ENCODE measurements at places on chromosomes 3 and 15.
A peak's percentile ranks its signal among the peaks of the same experiment; 100 is the strongest.

DNA sequence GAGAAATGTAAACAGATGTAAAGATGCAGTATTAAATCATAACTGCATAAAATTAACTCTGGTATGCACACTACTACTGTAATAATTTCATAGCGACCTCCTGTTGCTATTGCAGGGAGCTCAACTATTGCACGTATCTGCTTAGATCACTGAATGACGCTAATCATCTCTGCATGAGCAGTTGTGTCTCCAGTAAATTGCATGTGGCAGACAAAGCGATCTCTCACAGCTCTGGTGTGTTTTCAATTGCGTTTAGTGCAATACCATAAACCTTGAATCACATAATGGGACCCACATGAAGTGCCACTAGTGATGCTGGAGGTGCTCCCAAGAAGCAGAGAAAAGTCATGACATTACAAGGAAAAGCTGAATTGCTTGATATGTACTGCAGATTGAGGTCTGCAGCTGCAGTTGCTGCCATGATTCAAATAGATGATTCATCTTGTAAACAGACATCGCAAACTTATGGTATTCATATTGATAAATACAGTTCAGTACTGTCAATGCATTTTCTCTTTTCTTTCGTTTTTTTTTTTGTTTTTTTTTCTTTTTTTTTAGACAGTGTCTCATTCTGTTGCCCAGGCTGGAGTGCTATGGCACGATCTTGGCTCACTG, 30.2 kb upstream of the LCTL start:
- DNase-seq, result no peak

- no peak for DNase-seq
These were observed 35.6 kb upstream of the MUC13 start for GRCh38 chr3:124969963-124970722.

GRCh38 chr15:71238926-71239325, 123.7 kb downstream of the THSD4 start:
- DNase-seq, result no peak

- DNase-seq, result no peak
These were observed 942 bp downstream of the ELP6 start for GRCh38 chr3:47512416-47513124.

DNA sequence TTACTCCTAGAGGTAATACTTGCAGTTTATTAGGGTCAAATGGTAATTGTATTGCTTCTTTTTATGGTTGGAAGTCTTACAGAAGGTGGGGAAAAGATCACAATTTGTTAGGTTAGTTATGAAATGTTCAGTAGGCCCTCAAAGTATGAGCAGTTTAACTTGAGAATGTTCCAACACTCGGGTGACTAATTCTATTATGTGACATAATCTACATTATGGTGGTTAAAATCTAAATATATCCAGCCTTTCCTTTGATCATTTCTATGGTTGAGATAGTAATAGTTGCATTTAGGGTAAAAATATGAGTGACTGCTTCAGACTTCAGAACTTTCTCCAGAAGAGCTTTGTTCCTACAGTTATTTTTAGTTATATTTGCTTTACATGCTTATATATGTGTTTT, 19.6 kb upstream of the FBXO22 start:
- DNase-seq, result no peak

DNA sequence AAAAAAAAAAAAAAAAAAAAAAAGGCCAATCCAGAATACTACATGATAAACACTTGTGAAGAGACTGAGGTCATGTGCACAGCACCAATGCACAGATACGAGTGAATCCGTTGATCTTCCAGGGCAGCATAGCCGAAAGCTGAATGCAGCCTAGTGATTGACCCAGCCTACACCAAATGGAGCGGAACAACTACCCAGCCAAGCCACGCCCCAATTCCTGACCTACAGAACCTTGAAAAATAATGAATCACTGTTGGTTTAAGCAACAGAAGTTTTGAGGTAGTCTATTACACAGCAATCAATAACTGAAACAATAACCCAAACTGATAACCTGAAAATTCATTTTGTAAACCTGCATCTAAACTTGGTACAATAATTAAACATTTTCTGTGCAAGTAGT, 361.0 kb downstream of the FHIT start:
- no peak for DNase-seq

GRCh38 chr3:133130168-133130567, 92.0 kb downstream of the TMEM108 start:
- DNase-seq, result no peak

DNA sequence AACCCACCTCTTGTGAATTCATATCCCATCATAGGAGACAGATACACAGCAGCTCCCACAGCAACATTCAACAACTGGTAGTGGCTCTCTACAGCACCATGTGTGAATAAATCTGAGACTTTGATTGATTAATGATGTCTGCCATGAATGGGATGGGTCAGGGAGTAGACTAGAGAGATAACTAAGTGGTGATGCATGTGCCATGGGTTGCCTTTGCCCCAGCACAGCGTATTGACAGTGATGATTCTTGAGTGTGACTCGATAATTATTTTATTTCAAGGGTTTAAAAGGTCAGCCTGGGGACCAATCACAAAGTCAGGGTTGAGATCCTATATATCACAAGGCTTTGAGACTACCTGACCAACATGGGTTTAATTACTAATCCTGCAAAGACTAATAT, 295.9 kb downstream of the PTPRG start:
- no peak for DNase-seq

GRCh38 chr3:37310666-37311050, 136.3 kb upstream of the LRRFIP2 start:
- no peak for DNase-seq

- DNase-seq, result no peak
These were observed 10.9 kb downstream of the SEMA7A start for GRCh38 chr15:74422652-74423430.

- DNase-seq, result peak; percentile 91
These were observed at the start of gene CCDC14 for GRCh38 chr3:123960781-123961507. Gene CCDC14 (minus strand): TSS chr3:123961229. CDS start chr3:123961173, 56 bp downstream.

DNA sequence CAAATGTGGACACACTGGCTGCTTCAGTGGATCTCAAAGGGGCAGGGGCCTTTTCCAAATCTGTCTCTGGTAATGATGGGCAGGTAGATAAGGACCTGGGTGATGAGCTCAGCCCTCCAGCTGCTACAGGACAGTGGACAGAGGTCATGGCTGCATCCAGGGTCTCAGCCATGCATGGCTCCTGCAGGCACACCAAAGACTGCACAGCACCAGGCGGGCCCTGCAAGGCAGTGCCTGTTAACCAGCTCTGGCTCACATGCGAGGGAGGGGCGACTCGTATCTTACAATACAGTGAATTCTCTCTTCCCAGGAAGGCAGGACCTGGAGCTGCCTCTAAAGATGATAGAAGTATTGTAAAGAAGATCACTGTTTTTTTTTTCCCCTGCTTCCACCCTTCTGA, 58.7 kb downstream of the OXNAD1 start:
- DNase-seq, result no peak

- no peak for DNase-seq
These were observed 252.7 kb upstream of the ZPLD1 start for GRCh38 chr3:102182162-102182561.

DNA sequence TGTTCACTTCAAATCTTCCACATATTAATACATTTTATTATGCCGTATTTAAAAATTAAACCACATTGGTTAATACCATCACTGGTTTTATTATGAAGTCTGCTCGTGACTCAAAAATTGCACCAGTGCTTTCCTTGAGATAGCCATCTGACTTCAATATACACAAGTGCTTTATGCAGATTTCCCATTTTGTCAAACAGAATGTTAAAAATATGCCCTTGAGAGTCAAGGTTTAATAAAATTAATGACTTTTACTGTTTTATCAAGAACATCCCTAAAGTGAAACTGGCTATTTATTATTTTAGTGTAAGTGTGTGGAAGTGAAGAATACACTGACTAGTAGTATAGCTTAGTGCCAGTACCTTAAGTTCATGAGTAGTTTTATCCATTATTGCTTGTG, 139.3 kb upstream of the SOX2 start:
- DNase-seq, result no peak

- no peak for DNase-seq
These were observed 22.6 kb downstream of the TGFBR2 start for GRCh38 chr3:30628901-30629590.

DNA sequence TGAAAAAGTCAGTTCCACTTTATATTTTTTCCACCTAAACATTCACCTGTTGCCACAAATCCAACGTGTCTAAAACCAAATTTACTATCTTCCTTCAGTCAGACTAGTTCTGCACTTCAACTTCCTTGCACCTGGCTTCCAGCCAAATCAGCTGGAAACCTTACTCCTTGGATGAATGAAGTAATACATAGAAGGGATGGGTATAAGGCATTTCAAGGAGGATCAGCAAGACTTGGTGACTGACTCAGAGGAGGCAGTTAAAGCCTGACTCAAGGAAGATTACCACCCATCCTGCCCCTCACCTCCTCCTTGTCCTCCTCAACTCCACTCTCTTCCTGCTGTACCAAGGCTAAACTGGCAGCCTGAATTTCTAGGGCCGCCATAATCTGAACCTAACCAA, 37.1 kb downstream of the QTRT2 start:
- peak; percentile 93 for DNase-seq

DNA sequence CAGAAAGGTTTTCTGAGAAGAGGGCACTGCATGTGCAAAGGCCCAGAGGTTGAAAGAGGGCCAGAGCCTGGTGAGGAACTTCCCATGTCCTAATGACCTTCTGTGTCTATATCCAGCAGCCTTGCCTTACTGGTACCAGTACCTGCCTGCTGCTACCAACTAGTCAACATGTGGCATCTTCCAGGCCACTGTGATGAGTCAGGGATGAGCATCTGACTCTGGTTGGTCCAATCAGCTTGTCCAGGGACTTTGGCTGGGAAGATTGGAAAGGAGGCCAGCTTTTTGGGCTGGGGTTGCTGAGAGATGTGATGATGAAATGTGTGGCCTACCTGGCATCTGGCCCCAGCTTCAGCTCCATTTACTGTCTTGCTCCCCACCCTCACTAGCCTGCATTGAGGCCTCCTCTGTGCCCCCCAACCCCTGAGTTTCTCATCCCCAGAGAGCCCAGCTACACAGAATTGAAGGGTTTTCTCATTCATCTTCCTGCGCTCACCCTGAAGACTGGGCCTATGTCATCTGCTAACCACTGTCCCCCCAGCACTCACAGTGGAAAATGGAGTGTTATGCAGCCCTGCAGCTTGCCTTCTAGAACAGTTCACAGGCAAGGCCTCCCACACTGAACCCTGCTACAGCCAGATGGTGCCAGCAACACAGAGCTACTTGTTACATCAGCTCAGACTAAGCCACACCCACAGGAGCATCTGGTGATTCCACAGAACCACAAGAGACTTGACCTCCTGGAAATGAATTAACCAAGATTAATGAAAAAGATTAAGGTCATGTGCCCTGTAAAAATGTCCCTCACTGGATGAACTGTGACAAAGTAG, 1.3 kb upstream of the TWF2 start:
- peak; percentile 88 for DNase-seq

DNA sequence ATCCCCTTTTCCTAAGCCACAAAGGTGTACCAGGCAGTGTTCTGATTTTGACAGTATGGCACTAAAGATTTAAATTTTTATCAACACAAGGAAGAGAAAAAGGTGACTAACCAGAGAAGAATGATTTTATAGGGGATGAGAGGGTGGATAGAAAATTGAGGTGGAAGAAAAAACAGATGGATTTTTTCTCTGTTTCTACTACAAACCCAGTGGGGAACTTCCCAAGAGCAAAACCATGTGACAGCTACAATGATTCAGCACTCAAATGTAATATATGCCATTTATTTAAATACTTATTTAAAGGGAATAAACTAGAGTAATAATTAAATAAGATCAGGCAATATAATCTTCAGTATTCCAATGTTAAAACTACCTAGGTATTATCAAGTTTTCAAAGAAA, 11.1 kb downstream of the DCUN1D1 start:
- peak; percentile 77 for DNase-seq

DNA sequence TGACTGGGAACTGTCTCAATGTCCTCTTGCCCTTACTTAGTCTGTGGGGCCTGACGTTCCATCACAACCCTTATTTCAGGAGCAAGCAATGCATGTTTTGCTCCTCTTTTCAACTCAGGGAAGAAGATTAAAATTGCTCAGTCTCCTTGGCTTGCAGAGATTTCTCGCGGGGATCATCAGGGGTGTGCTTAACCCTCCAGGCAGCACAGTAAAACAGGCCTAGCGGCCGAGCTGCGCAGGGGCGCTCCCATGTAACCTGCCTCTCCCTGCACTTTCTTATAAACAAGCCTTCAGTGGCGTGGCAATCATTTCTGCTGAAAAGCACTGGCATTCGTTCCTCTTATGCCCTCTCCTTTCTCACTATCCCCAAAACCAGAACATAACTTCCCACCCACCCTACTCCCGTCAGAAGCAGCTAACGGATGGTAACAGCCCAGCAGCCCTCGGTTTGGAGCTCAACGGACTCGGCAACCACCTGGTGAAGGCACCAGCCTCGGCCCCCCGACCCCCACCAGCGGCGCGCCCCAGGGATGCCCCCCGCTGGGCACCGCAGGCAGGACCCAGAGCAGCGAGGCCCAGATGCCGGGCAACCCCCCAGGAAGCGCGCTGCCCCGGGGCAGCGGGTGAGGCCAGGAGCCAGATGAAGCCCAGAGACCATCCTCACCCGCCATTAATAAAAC, 1.1 kb downstream of the MCF2L2 start:
- no peak for DNase-seq

GRCh38 chr15:77599899-77600298, 32.8 kb downstream of the LINGO1 start:
- no peak for DNase-seq

GRCh38 chr3:128009952-128010846, 42.0 kb upstream of the SEC61A1 start:
- no peak for DNase-seq

- DNase-seq, result no peak
These were observed 288.7 kb downstream of the EPHB1 start for GRCh38 chr3:135083756-135084155.

GRCh38 chr3:44682182-44682896, 30.1 kb upstream of the ZNF502 start:
- DNase-seq, result no peak

GRCh38 chr3:186152361-186152798, 43.5 kb upstream of the ETV5 start:
- DNase-seq, result no peak

GRCh38 chr3:168094580-168094876, 1.2 kb downstream of the GOLIM4 start:
- no peak for DNase-seq

- peak; percentile 28 for DNase-seq
These were observed 66.6 kb upstream of the UMPS start for GRCh38 chr3:124663690-124664089.

- no peak for DNase-seq
These were observed 35.2 kb downstream of the NR1I2 start for GRCh38 chr3:119817071-119817470.

GRCh38 chr3:71497971-71498444, 85.5 kb downstream of the FOXP1 start:
- no peak for DNase-seq

DNA sequence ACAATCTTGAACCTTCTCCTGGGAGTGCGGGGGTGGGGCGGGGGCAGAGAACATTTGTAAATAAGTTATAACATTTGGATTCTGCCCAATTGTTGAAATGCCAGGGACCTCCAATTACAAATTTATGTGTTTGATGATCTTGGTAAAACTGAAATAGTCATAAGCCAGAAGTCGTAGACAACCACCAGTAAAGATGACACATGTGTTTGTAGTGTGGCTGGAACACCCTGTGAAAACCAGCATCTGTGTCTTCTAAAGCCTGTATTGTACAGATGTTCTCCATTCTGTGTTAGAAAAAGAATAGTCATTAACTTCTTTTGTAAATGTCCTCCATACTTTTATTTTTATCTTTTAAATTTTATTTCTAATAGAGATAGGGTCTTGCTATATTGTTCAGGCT, 61.8 kb downstream of the ARIH1 start:
- DNase-seq, result no peak

All from COLO829 (cell line).